ENCODE measurements at places on chromosomes 11 and 22.

GRCh38 chr11:120605469-120605868 is 93.9 kb downstream of the GRIK4 start:
- DNase-seq: no peak

- DNase-seq: no peak
These were observed 74.2 kb downstream of the MYO7A start for GRCh38 chr11:77201991-77202841.

DNA sequence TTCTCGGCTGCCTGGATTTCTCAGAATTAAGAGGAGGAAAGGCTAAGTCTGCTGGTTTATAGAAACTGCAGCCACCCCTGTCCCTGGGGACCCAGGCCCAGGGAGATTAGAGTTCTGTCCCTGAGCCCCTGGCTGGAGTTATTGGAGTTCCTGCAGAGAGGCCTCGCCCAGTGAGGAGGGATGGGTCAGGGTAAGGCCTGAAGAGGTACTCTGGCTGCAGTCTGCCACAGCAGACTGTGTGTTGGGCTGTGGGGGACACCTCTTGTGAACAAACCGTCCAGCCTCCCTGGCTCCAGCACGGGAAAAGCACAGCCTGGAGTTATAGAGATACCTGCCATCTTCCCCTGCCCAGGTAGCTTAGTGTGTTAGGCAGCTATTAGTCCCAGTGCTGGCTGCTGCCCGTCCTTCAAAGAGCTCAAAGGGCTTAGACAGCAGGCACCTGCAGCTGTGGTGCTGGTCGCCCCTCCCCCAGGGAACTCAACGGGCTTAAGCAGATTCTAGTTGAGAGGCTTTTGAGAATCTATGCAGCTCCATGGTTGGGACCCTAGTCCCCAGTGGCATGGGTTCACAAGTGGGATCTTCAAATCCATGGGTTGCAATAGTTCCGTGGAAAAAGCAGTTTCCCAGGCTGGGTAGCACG is 36.6 kb upstream of the MUC15 start:
- DNase-seq: no peak

GRCh38 chr22:31137721-31138120 is 2.6 kb downstream of the PLA2G3 start:
- DNase-seq: no peak

GRCh38 chr11:14634813-14635212 is 8.8 kb upstream of the PDE3B start:
- DNase-seq: no peak

DNA sequence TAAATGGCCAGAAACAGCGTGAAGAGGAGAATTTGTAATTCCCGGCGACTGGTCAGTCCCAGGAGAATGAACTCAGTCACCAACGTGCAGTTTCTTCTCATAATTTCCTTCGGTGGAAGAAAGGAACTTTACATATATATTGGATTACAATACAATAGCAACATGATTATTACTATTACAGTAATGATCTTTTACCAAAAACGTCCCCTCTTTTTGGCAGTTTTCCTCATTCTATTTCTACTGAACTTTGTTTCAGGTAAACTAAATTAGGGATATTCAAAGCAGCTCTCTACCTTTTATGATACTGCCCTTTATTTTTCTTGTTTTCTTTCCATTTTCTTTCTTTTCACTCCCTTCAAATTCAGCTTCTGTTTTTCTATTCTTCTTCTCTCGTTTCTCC is at the start of gene OR5M8:
TSS of gene OR5M8 (minus strand) at position 101 of the 400 bp plus-strand sequence. CDS start at position 101, 0 bp downstream.
- DNase-seq: no peak
